ENCODE measurements at places on chromosomes 1 and 21.

DNA sequence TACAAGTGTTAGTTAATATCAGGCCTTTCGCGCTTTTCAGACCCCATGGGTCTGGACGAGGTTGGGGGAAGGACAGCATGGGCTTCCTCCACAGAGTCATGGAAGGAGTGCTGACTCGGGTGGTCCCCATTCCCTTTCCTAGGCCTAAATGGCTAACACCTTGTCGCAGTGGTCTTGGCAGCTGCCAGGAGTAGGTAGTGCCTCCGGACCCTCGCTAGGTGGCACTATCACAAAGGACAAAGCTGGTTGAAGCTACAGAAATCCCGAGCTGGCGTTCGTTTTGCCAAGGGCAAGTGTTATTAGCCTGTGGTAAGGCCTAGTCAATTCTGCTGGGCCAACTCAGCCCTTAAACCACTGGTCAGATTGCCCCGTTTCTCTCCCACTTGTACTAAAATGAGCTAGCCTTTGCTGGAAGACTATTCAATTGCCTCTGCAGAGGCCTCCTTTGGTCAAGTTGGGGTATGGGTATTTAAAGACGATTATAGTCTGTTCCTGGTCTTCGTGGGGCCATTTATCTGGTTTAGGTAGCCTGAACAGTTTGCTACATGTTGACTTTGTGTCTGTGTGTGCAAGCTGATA is 1.1 kb upstream of the UBE2Q1 start:
- peak; percentile 86 for DNase-seq

DNA sequence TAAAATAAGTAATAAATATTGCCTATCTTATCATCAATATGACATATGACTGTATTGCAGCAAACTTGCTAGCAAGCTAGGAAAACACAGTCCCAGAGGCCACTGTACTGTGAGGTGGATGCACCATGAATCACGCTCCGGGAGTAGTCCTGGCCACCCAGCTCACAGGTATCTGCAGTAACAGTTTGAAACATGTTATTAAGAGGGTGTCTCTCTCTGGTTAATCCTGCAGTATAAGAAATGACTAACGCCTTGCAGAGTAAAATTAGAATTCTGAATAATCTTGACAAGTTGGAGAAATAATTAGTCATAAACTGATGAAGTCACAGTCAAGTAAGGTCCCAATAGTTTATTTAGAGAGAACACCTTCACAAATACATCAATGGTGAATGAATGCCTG is 34.0 kb upstream of the DPT start:
- no peak for DNase-seq

- DNase-seq, result no peak
Observed at GRCh38 chr1:46166521-46167462, 8.1 kb upstream of the TSPAN1 start.

DNA sequence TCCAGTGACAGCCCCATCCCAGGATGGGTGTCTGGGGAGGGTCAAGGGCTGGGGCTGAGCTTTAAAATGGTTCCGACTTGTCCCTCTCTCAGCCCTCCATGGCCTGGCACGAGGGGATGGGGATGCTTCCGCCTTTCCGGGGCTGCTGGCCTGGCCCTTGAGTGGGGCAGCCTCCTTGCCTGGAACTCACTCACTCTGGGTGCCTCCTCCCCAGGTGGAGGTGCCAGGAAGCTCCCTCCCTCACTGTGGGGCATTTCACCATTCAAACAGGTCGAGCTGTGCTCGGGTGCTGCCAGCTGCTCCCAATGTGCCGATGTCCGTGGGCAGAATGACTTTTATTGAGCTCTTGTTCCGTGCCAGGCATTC is 24.2 kb downstream of the PCSK9 start:
- DNase-seq, result no peak

- no peak for DNase-seq
Observed at GRCh38 chr21:46393941-46394594, 64.6 kb upstream of the DIP2A start.

GRCh38 chr1:98468111-98468717 is 193.3 kb upstream of the SNX7 start:
- DNase-seq, result peak; percentile 3

DNA sequence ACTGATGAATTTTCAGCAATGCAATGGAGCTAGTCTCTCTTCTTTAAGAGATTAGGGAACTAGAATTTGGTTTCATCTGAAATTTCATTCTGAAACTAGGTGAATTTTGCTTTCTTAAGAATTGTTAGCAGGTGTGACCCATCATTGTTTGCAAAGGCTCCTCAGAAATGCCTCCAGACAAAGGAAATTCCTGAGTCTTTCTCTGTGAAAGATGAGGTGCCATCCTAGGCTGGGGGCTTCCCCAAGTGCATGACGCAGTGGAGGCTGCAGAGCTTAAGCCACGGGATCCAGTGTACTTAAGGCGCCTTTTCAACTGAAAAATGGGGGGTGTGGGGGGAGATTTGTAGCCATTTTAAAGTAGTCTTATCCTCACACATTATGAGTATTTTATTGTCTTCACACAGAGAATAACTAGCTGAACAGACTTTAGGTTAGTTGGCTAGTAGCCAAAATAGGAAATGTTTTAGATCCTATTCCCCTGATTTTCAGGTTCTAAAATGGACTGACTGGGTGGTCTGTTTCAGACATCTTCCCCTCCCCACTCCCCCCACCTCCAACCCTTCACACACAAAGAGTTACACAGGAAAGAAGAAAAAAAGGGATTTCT is 202.0 kb downstream of the NFIA start:
- DNase-seq, result no peak

- no peak for DNase-seq
Observed at GRCh38 chr1:48947761-48948537, 171.3 kb upstream of the BEND5 start.

GRCh38 chr1:193406901-193407300 is 220.5 kb upstream of the B3GALT2 start:
- DNase-seq, result no peak

DNA sequence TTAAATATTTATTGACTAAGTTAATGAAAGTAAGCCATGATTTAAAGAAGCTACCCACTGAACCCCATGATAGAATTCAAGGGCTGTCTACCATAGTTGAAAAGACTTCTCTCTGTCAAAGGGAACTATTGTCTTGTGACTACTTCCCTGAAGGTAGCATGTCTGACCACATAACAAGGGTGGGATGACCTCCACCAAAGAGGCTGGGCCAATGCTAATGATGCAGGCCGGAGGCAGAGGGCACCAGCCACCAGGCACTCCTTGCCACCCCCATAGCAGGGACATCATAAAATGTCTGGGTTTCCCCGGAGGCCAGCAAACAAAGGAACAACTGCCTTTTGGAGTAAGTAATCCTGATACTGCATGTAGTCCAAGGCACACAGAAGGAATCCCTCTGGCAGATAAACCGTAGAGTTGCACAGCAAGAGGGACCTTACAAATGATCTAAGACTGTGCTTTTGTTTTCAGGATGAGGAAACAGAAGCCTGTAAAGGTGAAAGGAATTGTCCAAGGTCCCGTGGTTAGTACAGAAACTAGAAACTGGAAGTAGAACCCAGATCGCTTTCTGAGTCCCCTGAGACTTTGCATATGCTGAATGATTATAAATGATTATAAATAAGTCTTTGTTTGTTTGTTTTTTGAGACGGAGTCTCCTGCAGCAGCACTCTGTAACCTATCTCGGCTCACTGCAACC is 33.5 kb upstream of the ITPKB start:
- DNase-seq, result no peak

DNA sequence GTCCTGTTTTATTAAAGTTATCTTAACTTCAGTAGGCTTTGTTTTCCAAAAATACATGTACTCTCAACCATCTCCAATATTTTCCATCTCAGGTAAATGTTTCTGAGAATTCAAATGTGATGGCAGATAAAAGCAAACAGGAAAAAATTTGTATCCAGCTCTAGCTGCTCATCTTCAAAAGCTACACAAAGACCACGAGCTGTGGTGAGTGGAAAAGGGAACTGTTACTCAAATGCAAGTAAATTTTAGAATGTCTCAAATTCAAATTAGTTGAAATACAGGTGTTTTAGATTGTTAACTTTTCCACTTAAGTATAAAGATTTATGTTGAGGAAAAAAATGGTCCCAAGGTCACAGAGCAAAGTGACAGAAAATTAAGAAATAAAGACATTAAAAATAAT is 216.0 kb downstream of the SLC45A1 start:
- DNase-seq, result no peak

DNA sequence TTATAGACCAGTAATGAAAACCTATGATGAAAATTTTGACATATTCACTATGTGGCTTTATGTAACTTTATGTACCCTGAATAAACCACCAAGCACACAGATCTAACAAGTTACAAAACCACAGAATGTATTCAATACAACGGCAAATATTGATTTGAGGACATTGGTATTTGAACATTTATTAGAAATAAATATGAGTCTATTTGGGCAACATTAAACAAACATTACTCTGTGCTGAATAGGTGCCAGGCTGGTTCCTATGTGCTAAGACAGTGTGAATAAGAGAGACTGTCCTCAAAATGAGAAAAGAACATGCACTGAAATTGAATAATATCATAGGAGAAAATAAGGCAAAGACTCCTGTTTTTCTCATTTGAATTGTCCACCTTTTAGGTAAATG is 1341.2 kb downstream of the PLA2G4A start:
- DNase-seq, result no peak

- no peak for DNase-seq
Observed at GRCh38 chr21:43297391-43297981, 128.7 kb downstream of the CRYAA start.

GRCh38 chr1:54016343-54017282 is 1.4 kb downstream of the LDLRAD1 start:
- DNase-seq, result no peak

DNA sequence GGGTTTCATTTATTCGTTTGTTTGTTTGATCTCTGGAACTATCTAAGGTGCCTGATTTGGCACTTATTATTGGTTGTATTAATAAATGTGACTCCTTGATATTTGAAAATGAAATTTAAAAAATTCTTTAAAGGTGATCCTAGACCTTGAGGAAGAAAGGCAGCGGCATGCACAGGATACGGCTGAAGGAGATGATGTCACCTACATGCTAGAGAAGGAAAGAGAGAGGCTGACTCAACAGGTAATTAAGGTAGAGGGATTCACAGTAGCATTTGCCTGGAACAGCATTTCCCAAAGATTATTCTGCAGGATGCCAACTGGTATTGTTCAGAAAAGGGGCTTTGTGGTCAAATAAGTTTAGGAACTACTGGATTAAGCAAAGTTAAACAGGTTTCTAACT is 54.4 kb upstream of the WNT2B start:
- no peak for DNase-seq

GRCh38 chr1:91831132-91831930 is 54.6 kb downstream of the TGFBR3 start:
- no peak for DNase-seq

DNA sequence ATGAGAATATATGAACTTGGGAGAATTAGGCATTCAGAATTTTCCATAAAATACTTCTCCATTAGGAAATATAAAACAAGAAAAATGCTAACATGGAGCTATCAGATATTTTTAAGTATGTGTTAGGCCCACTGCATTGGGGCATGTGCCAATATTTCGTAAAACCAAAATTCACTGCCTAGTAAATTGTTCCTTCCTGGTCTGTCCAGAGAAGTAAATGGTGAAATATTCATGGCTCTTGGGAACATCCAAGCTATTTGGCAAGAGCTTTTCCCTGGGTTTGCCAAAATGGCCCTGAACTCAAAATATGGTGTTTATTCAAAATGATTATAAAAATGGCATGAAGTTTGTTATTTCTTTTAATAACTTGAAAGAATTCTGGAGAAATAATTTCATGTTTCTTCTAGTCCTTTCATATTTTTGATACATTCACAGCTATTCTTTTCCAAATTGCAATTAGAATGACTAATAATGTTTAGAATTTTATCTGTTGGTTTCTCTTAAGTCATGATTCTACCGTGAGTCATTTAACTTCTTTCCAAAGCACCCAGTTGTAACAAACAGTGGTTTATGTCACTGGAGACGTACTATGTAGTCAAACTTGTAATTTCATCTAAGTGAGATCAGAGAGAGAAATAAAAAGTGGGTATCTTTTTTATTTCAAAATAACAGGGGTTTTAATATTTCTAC is 25.7 kb upstream of the SLC19A2 start:
- no peak for DNase-seq

- DNase-seq, result no peak
Observed at GRCh38 chr1:46611691-46612221, 4.9 kb downstream of the MOB3C start.

GRCh38 chr21:46250146-46250725 is 21.7 kb upstream of the LSS start:
- DNase-seq, result no peak

- no peak for DNase-seq
Observed at GRCh38 chr1:86423873-86424272, at the start of gene CLCA2. Gene CLCA2, plus strand, starts transcription at chr1:86424171. Its CDS starts 77 bp downstream, at chr1:86424248.

GRCh38 chr21:34874684-34875513 is 174.2 kb downstream of the RUNX1 start:
- DNase-seq, result peak; percentile 18

DNA sequence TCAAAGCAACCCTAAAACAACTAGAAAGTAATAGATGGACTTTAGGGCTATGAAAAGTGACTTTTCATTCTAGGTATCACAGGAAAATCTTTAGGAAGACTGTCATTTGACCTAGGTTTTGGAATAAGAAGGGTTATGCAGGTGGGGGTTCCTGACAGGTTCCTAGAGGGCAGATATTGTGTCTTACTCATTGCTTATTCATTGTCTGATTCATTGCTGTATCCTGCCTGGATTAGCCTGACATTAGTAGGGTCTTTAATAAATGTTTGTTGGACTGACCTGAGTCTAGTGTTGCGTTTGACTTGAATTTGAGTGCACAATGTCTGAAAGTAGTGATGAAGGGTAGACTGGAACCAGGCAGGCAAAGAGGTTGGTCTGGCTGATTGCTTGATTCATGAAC is 6.0 kb downstream of the FNBP1L start:
- no peak for DNase-seq

GRCh38 chr1:4367230-4367777 is 287.1 kb upstream of the AJAP1 start:
- DNase-seq, result no peak

- no peak for DNase-seq
Observed at GRCh38 chr1:240029418-240029817, 62.3 kb upstream of the FMN2 start.

Data from nephron progenitor cell (in vitro differentiated cells).